ENCODE measurements at places on chromosomes 5 and 9.

GRCh38 chr9:131661568-131662288 is 78.1 kb downstream of the RAPGEF1 start:
- no peak for DNase-seq

- DNase-seq = no peak
These were observed 49.2 kb downstream of the PCSK5 start for GRCh38 chr9:75939536-75940111.

GRCh38 chr5:61423487-61424145 is 91.6 kb downstream of the ZSWIM6 start:
- no peak for DNase-seq

- DNase-seq = no peak
These were observed 82.2 kb upstream of the ICE1 start for GRCh38 chr5:5340206-5340729.

GRCh38 chr5:170053896-170054295 is 51.8 kb upstream of the FOXI1 start:
- DNase-seq = no peak

DNA sequence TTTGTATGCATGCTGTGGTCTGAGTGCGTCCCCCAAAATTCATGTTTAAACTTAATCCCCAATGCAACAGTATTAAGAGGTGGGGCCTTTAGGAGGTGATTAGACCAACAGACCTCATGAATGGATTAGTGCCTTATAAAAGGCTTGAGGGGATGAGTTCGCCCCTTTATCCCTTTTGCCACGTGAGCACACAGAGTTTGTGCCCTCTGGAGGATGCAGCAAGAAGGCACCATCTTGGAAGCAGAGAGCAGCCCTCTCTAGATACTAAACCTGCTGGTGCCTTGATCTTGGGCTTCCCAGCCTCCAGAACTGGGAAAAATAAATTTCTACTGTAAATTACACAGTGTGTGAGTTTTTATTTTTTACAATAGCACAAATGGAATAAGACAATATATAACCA is 177.1 kb upstream of the SPRY4 start:
- no peak for DNase-seq

DNA sequence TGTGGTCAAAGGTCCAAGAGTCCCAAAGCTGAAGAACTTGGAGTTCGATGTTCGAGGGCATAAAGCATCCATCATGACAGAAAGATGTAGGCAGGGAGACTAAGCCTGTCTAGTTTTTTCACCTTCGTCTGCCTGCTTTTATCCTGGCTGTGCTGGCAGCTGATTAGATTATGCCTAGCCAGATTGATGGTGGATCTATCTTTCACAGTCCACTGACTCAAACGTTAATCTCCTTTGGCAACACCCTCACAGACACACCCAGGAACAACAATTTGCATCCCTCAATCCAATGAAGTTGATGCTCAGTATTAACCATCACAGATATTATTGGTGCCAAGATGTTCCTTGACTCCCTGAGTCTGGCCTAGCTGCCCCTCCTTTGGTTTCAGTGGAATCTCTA is 530.8 kb upstream of the CLINT1 start:
- no peak for DNase-seq

- DNase-seq = no peak
These were observed 71.4 kb upstream of the SMIM23 start for GRCh38 chr5:171714261-171714660.

- DNase-seq = peak; percentile 39
These were observed 800 bp upstream of the AP3B1 start for GRCh38 chr5:78295035-78295961.

DNA sequence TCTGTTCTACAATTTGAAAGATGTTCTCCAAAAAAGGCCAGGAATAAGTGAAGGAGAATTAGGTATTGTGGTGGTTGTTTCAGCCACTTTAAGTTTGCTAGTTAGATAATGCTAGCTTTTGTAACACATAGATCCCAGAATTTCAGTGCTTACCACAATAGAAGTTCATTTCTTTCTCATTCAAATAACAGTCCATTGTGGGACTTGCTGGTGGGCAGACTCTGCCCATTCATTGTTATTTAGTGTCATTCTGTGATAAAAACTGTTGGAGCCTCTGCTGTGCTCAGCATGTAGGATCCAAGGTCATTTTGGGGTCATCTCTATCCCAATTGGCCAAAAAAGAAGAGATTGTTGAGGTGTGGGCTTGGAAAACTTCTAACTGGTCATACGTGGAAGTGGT is 106.8 kb downstream of the CCDC192 start:
- no peak for DNase-seq

- no peak for DNase-seq
These were observed 110.9 kb upstream of the IL6ST start for GRCh38 chr5:56105511-56106291.

GRCh38 chr5:89071101-89071940 is 188.3 kb upstream of the MEF2C start:
- DNase-seq = no peak

DNA sequence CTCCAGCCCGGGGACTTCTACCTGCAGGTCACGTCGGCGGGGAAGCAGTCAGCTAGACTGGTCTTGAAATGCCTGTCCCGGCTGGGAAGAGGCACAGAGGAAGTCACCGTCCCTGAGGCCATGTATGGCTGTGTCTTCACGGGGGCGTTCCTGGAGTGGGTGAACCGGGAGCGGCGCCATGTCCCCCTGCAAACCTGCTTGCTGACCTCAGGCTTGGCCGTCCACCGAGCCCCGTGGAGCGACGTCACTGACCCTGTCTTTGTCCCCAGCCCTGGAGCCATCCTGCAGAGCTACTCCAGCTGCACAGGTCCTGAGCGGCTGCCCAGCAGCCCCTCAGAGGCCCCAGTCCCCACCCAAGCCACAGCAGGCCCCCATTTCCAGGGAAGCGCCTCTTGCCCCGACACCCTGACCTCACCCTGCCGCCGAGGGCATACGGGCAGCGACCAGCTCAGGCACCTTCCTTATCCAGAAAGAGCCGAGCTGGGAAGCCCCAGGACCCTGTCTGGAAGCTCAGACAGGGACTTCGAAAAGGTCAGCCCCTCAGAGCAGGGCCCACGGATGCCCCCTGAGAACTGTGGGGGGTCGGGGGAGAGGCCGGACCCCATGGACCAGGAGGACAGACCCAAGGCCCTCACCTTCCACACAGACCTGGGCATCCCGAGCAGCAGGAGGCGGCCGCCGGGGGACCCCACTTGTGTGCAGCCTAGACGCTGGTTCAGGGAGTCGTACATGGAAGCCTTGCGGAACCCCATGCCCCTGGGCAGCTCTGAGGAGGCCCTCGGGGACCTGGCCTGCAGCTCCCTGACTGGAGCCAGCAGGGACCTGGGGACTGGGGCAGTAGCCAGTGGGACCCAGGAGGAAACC is 47.8 kb downstream of the PLEKHG4B start:
- no peak for DNase-seq

DNA sequence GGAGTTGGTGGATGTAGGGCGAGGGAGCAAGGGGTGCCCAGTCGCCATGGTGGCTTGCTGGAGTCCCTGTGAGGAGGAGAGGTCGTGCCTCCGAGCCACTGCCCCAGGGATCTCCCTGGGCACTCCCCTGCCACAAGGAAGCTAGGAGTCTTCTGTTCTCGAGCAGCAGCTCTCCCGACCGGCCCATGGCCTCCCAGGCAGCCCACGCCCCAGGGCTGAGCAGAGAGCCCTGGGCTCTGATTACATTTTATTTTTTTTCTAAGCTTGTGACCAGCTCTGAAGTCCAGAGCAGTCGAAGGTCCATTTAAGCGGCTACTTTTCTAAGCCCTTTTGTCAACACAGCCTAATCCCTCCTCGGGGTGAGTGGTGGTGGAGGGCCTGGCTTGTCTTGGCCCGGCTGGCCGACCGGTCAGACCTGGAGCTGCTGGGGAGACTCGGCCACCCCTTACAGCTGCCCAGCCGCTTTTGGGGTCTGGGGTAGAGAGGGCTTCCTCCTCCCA is 2.1 kb downstream of the RXRA start:
- no peak for DNase-seq

- DNase-seq = no peak
These were observed 1.7 kb downstream of the ENDOG start for GRCh38 chr9:128819716-128820664.

GRCh38 chr5:130975847-130976246 is 189.2 kb downstream of the HINT1 start:
- no peak for DNase-seq

DNA sequence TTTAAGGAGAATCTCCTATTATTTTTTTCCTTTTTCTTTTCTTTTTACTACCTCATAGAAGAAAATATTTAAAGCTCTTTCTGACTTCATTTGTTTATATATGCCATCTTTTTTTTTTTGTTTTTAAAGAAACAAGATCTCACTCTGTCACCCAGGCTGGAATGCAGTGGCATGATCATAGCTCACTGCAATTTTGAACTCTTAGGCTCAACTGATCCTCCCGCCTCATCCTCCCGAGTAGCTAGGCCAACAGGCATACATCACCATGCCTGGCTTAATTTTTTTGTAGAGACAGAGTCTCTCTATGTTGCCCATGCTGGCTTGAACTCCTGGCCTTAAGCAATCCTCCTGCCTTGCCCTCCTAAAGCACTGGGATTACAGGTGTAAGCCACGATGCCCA is 59.5 kb downstream of the LNPEP start:
- no peak for DNase-seq

GRCh38 chr5:158154226-158155005 is 295.5 kb upstream of the CLINT1 start:
- no peak for DNase-seq

DNA sequence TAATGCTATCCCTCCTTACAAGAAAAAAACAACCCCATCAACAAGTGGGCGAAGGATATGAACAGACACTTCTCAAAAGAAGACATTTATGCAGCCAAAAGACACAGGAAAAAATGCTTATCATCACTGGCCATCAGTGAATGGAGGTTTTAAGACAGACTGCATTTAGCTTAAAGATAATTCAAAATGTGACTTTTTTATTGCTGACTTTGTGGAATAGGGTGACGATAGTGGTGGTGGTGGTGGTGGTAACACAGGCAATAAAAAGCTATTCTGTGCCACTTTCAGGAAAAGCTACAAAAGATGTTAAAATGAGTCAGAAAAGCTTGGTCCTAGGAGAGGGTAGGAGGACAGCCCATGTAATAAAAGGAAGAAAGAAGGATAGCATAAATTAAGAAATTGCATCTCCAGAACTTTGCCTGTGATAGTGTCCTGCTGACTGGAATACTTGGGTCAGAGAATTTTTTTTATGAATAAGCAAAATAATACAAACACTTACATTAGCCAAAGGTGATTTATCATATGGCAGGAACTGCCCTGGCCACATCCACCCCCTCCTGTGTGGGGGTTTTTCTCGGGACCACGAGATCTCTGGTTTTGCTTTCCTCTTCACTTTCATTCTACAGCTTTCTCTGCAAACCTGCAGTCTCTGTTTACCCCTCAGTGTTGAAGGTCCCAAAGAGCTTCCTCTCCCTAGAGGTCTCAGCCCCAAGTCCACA is 186.7 kb downstream of the DRD1 start:
- DNase-seq = no peak

DNA sequence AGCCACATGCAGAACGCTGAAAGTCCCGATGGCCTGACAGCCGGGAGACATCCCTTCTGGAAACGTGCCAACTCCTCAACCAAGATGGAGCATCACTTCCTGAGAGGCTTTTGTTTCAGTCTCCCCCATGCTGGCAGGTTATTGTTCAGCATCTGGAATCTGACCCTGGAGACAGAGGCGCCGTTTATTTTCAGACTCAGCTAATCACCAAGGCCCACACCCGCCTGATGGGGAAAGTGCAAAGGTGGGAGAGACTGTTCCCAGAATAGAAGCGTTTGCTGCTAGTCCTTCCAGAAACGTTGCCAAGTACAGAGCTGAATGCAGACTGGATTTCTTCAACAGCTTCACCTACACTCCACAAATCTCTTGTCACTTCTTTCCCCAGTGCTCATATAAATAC is 41.8 kb upstream of the S1PR3 start:
- DNase-seq = peak; percentile 37

GRCh38 chr9:107340920-107341632 is 58.0 kb downstream of the RAD23B start:
- DNase-seq = peak; percentile 27

DNA sequence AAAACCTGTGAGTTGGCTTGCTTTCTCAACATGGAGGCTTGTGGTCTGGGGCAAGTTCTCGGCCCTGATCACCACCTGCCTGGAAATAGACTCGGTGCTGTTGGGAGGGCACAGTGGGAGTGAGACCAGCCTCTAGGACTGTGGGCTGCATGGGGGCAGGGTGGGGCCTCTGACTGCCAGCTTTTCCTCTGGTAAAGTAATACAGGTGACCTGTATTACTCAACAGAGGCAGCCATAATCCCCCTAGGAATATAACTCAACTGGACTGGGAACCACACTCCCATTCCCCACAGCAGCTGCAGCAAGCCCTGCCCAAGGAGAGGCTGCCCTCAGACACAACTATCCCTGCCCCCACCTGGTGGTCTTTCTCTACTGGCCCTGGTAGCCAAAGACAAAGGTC is 72.8 kb downstream of the C9orf153 start:
- DNase-seq = no peak

DNA sequence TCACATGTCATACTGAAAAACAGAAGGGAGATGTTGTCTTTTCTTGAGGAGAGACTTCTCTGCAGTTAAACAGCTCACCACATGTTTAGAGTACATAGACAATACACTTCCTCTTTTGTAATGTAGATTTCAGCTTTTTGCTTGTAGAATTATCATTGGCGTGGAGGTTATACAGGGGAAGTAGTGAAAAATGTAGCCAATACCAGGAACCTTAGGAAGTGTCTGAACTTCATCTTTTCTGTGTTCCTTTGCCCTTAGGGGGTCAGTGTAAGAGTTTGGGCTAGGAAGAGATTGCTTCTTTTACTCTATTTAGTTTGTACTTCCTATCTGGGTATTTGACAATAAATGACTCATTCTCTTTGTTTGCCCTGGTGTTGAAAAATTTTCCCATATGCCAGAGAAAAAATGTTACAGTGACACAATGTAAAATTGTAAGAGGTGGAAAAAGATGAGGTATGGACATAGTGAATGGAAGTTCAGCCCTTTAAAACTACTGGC is 21.0 kb upstream of the CDKN2B start:
- no peak for DNase-seq

- DNase-seq = no peak
These were observed 1200.2 kb upstream of the CDH6 start for GRCh38 chr5:29993286-29993685.

- no peak for DNase-seq
These were observed 177.3 kb upstream of the ADAMTSL1 start for GRCh38 chr9:18296702-18297055.
